ENCODE measurements at places on chromosomes 6 and 20.

DNA sequence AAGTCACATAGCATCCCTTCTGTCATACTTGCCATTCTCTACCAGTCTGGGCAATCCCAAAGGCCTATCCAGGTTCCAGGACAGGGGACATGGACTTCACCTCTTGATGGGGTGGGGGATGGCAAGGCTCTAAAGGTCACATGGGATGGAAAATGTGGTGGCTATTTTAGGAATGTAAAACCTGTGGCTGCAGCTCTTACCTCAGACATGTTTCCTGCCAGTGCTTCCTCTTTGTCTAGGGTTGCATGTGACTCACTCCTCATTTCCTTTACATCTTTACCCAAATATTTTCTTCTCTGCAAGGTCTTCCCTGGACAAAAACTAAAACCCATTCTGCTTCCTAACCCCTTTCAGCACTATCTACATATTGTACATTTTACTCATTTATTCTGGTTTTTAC lies 135.7 kb downstream of the BTBD3 start:
- peak; percentile 85 for DNase-seq

DNA sequence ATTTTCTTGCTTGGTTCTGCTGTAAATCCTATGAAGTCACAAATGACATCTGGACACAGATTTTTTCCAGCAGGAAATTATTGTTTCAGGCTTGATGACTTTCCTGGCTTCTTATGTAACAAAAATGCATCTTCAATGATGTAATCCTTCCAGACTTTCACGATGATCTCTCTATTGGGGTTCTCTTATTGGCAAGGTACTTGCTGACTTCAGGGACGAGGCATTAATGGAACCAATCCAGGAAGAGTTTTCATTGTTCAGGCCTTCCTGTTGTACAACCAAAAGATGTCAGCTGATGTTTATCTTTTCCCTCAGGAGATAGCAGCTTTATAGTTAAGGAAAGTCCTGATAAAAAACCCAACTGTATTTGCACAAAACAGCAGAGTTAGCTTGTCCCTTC lies 118.5 kb upstream of the MMS22L start:
- peak; percentile 50 for DNase-seq

DNA sequence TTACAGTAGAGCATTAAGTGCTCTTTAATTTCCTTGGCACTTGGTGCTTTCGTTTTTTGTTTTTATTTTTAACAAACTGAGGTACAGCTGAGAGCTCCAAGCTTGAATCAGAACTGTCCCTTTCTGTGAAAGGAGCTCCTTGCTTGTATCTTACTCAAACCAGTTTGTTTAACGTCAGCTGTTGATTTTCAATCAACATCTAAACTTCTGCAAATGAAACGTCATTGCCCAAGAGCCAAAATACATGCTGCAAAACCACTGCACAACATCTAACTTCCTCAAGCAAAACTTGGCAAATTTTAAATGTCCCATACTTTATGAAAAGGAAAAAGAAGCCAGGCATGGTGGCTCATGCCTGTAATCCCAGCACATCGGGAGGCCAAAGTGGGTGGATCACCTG lies 15.2 kb downstream of the VNN2 start:
- no peak for DNase-seq

DNA sequence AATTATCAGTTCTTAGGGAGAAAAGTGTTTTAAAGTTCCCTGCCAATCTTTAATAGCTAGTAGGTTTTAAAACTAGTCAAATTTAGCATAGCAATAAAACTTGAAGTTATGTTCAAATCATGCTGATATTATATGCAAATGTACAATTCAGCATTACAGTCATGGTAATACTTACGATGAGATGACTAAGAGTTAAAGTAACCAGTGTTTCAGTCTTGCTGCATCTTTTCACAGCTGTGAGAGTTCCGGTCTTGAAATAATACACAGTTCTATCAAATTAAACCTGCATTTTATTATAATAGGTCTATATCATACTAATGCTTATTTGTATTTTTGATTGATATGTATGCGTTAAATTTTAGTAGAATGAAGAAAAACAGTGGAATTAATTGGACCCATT lies 26.1 kb downstream of the POPDC3 start:
- DNase-seq = no peak

GRCh38 chr20:33896509-33896908 lies 85.4 kb downstream of the CHMP4B start:
- peak; percentile 57 for DNase-seq

- no peak for DNase-seq
Observed at GRCh38 chr20:41889126-41889843, 271.1 kb upstream of the CHD6 start.

DNA sequence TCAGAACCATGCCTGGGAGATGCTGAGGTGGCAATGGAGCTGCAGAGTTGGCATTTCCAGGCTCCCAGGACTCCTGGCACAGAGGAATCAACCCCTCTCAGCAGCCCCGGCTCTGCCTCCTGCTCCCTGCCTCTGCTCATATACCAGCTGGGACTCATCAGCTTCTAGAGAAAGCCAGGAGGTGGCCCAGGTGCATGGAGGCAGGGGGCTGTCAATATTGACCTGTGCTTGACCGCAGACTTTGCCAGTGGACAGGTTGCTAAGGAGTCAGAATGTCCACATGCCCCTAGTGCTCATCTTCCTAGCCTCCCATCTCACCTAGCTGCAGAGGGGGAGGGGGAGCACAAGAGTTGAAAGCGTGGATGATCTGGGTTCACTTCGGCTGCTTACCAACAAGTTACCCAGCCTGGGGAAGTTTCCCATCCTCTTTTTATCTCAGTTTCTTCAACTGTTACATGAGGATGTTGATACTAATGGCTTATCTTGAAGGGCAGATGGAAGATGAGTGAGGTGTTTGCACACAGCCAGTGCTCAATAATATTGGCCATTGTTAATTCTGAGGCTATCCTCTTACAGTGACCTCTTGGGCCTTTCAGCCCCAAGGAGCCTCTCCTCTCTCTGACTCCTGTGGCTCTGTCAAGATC lies 9.2 kb upstream of the SCRT2 start:
- no peak for DNase-seq

GRCh38 chr6:39576556-39577303 lies 148.5 kb downstream of the KIF6 start:
- DNase-seq = no peak

DNA sequence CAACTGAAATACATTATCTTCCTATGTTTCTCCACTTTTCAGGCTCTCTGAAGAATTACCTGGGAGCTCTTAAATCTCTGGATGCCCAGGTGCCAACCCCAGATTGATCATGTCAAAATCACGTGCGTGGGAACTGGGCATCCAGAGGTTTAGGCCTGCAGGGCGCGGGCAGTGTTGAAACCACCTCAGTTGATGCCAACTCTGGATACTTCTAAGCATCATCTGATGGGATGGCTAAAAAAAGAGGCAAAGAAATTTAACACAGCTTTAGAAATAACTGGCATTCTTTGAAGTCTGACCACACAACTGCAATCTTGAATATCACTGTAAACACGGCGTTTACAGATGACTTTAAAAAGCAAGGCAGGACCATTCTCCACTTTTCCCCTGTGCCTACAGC lies 41.9 kb downstream of the PTGIS start:
- DNase-seq = no peak

DNA sequence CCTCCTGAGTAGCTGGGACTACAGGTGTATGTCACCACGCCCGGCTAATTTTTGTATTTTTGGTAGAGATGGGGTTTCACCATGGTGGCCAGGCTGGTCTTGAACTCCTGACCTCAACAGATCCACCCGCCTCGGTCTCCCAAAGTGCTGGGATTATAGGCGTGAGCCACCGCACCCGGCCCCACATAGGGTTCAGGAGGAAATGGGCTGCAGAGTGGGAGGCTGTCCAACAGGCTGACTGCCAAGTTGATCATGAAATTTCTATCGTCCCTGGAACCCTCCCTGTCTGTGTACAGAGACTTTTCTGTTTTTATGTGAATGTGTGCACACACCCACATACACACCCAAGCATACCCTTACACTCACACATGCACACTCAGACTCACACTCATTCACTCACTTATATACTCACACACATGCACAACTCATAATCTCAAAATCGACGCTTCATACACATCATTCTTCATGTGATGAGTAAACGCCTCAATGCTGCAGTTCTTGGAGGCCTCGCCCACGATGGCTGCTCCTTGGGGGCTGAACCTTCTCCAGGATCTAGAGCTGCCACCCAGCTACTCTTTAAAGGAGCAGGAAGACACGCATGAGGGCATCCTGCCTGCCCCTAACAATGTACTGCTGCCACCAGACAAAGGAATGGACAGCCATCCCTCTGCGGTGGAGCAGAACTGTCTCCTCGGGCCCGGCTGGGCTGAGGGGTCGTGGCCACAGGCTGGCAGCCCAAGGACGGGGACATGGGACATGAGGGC lies 35.6 kb downstream of the SUN5 start:
- no peak for DNase-seq

- DNase-seq = no peak
Observed at GRCh38 chr6:168765752-168766151, 324.8 kb downstream of the SMOC2 start.

DNA sequence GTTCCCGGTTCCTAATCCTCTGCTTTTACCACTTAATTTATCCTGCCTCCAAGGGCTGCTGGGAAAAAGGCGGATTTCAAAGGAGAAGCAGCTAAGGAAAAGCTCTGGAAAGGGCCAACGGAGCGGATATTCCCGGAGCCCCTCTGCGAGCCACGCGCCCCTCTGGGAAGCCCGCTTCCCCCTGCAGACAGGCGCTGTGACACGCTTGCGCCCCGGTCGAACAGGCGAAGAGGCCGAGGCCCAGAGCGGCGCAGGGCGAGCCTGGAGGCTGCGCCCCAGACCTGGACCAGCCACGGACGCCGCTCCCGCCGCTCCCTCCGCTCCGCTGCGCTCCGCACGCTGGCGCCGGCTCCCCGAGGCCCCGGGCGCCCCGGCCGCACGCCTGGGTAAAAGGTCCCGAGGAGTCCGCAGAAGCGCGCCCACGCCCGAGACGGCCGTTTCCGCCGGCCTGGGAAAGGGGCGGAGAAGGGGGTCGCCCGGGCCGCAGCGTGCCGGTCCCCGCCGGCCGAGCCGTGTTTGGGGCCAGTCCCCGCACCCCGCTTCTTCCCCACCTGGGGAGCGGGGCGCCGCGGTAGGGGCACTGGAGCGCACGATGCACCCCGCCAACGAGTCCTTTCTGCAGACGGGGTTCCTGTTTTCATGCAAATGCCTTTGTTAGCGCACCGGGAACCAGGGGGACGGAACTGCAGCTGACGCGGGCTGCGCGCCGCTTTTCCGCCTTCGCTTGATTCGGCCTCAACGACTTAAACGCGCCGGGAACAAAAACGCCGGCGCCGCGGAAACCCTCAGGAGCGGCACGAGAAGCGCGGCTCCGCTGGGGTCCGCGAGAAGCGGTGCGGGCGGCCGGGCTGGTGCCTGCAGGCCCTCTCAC lies 91.9 kb upstream of the SIRPA start:
- DNase-seq = peak; percentile 62

DNA sequence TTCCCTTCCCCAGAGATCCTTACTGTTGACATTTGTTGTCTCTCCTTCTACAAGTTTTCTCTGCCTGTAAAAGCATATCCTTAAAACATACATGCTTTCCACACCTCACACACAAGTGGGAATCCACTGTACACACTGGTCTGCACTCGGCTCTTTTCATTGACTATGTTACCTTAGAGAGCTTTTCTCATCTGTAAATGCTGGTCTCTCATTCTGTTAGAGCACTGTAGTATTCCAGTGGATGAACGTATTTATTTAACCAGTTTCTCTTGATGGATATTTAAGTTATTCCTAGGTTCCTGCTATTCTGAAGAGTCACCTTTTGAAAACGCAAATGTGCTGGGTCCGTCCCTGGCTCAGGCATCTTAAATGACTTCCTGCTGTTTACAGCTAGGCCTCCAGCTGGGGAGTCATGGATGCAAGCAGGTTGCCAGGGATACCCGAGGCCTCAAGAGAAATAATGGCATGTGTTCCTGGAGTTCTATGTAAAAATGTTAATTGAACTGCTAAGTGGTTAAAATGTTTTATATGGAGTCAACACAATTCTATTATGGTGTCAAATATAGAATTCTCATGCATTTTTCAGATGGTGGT lies 61.1 kb upstream of the TGM3 start:
- DNase-seq = peak; percentile 25

DNA sequence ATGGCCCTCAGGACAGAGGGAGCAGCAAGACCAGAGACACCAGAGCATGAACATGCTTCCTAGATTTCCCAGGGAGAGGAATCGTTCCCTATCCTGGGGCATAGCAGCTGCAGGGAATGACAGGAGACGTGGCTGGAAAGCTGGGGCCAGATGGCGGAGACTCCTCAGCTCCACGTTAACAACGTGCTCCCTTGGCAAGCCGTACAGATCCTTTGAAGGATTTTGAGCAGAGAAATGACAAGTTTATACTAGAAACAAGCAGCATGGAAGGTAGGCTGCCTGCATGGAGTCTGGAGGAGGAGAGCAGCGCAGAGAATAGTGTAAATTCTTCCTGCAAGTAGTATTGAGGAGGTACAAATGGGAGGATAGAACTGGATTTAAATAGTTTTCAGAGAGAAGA lies 11.7 kb downstream of the MYLIP start:
- DNase-seq = no peak

- no peak for DNase-seq
Observed at GRCh38 chr20:48544402-48545339, 283.1 kb downstream of the PREX1 start.

GRCh38 chr6:87181903-87182302 lies 26.5 kb downstream of the ZNF292 start:
- no peak for DNase-seq

DNA sequence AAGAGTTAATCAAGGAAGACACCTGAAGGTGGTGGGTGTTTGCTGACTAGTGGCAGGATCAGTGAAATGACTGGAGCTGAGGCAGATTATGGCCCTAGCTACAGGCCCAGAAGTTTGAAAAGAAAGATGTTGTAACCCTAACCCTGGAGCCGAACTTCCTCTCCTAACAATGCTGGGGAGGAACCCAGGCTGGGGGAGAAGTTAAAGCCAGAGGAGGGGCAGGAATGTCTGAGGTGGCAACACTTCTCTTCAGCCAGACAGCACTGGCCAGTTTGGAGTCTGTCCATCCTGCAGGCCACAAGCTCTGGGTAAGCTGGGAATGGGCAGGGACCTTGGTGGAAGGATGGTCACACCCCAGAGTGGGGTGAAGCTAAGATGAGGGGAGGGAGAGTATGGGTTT lies at the start of gene LST1:
Gene LST1 (plus strand): TSS at position 270 of the 400 bp plus-strand sequence. CDS start 1,023 bp downstream, outside the sequence.
- DNase-seq = no peak

DNA sequence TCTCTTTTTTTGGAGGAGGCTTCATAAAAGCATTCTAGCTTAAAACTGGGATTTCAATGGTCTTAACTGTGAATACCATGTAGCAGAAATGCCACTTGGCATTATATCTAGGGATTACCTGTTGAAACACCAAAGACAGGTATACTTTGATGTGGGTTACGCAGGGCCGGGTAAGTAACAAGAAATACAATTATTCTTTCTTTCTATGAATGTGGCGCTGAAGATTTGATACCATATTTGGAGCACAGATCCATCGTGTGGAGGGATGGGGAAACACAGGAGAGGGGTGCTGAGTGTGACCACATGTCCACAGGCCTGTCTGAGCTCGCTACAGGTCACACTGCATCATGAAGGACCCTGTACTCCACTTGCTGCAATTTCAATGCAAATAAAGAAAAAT lies 257.8 kb downstream of the GMPR start:
- no peak for DNase-seq

GRCh38 chr20:39775110-39775509 lies 813.0 kb downstream of the DHX35 start:
- DNase-seq = peak; percentile 89

GRCh38 chr6:166333172-166333995 lies 9.0 kb downstream of the SFT2D1 start:
- no peak for DNase-seq
